ENCODE measurements at places on chromosomes 6 and 20. TPM values are rescaled to one million over a fixed set of nuclear protein-coding genes. Genes with fewer than 3 reads are reported as not detected.

GTSF1L gene
- not detected for total RNA-seq

PPP2R5D gene
- total RNA-seq = 60.5 TPM

CRIP3 gene
- not detected for total RNA-seq

COX4I2 gene
- not detected for total RNA-seq

VSTM2L gene
- 23.7 TPM for total RNA-seq

MCHR2 gene
- not detected for total RNA-seq

KCNK5 gene
- total RNA-seq = 0.07 TPM

NOX3 gene
- not detected for total RNA-seq

BCAS1 gene
- 0.46 TPM for total RNA-seq

ZBTB46 gene
- 0.93 TPM for total RNA-seq

ECT2L gene
- total RNA-seq = not detected

FOXA2 gene
- total RNA-seq = 20.8 TPM

HLA-G gene
- 5.9 TPM for total RNA-seq

FOXP4 gene
- 13.2 TPM for total RNA-seq

HDGFL1 gene
- total RNA-seq = not detected

KCNK17 gene
- not detected for total RNA-seq

Data from airway epithelial cell (primary cell).